ENCODE measurements at places on chromosomes 1 and 21.

DNA sequence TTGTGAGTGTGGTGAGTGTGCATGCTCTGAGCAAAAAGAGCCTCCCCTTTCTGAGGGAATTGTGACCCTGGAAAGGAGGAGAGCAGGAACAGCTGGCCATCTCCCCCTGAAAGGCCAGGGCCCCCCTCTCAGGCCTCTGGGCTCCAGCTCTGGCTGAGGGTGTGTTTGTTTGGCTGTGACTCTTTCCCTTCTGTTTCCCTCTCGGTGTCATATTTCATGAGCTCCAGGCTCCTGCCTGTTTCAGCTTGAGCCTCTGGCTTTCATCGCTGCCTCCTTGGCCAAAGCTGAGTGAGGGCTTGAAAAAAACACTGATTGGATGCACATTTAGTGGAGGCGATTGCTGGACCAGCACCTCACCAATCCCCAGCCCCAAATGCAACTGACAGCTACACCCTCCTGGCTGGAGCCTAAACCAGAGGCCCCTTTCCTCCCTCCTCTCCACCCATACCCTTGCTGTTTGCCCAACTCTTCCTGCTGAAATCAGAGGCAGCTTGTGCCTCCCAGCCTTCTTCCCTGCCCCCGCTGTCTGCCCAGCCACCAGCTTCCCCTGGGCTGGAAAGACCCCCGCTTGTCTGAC is 64.1 kb downstream of the DDR2 start:
- DNase-seq, result no peak

GRCh38 chr1:14539953-14540563 is 58.4 kb upstream of the KAZN start:
- no peak for DNase-seq

DNA sequence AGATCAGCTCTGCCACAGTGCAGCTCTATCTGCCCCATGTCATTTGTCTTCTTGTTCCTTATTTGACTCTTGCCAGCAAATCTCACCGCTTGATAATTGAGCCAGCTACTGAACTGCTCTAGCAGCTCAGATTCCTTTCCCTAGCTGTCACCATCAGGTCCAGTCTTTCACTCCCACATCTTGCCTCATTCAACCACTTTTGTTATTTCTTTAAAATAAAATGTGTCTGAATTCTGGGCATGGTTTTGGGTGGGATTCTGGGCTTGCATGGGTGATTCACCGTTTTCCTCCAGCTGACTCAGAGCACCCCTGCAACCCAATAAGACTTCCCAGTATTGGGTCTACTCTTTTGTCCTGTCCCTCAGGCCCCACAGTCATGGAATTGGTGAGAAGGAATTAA is 215.7 kb downstream of the DSCAM start:
- DNase-seq, result no peak

- no peak for DNase-seq
These were observed 2.4 kb downstream of the LRP8 start for GRCh38 chr1:53325326-53326087.

DNA sequence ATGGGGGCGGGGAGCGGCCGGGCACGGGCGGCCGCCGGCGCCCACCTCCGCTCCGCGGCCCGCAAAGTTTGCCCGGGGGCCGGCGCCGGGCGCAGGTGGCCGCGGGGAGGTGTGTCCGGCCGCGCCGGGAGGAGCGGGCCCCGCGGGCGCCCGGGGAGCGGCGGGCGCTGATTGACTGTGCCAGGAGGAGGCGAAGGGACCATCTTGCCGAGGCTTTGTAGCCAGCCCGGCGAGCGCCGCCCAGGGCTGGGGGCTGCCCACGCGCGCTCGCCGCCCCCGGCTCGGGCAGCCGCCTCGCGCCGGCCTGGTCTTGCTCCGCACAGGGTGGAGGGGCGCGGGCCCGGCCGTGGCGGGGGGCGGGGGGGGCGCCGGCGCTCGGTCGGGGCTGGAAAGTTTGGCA is 432 bp downstream of the EPHB2 start:
- no peak for DNase-seq

DNA sequence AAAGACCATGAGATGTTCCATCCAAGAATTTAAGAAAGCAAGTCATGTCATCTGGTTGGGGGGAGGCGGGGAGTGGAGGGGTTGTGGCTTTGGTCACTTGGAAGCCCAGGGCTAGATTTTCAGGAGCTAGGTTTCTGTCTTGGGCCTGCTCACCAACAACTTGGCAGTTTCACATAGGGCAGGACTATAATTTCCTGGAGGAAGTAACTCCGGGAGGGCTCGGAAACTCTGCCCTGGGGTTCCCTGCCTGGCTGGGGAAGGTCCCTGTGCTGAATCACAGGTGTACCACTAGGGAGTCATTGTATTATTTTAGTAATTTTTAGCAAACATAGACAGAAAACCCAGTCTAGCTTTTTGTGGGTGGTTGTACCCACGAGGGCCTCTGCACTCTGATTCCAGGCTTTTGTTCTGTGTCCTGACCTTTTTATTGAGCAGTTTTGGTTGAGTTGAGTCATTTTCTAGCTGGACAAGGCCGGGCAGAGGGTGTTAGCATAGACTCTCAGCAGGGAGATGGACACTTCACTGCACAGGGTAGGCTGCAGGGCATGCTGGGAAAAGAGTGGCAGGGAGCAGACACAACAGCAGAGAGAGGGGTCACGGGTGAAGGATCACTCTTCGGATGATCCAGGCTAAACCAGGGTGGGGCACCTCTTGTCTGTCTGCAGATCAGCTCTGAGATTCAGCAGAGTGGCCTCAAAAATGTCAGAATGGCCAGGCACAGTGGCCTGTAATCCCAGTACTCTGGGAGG is 144.7 kb downstream of the GRIK3 start:
- no peak for DNase-seq

DNA sequence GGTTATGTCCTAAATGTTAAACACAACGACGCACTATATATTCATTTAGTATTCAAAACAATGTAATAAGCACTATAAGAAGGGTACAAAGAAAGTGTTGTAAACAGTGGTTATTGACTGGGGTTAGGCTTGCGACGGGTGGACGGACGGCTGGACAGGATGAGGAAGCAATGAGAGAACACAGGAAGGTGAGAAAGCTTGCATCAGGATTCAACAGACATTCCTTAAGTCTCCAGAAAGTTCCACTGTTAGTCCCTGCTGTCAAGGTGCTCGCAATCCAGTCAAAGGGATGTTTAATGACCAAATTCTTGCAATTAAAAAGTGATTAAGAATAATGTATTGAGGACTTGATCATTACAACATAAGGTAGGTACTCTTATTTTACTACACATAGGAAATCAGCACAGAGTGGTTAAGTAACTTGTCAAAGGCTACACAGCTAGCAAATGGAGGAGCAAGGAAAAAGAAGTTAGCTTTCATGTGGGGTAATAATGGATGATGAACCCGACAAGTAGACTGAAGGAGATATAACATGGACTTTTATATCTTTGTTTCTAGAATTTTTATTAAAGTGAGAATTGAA is 994 bp upstream of the ACBD6 start:
- no peak for DNase-seq

- DNase-seq, result no peak
These were observed 6.5 kb downstream of the CACHD1 start for GRCh38 chr1:64476251-64476952.

- no peak for DNase-seq
These were observed 5.0 kb upstream of the CLCA4 start for GRCh38 chr1:86541859-86542258.

- DNase-seq, result no peak
These were observed 478.2 kb upstream of the VAMP3 start for GRCh38 chr1:7292714-7293419.

GRCh38 chr21:45439161-45439872 is 34.4 kb downstream of the COL18A1 start:
- peak; percentile 72 for DNase-seq

DNA sequence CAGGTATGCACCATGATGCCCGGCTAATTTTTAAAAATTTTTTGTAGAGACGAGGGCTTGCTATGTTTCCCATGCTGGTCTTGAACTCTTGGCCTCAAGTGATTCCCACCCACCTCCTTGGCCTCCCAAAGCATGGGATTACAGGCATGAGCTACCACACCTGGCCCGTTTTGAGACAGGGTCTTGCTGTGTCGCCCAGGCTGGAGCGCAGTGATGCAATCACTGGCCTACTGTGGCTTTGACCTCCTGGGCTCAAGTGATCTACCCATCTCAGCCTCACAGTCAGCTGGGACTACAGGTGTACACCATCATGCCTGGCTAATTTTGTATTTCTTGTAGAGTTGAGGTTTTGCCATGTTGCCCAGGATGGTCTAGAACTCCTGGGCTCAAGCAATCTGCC is 7.5 kb upstream of the SH3D21 start:
- no peak for DNase-seq

DNA sequence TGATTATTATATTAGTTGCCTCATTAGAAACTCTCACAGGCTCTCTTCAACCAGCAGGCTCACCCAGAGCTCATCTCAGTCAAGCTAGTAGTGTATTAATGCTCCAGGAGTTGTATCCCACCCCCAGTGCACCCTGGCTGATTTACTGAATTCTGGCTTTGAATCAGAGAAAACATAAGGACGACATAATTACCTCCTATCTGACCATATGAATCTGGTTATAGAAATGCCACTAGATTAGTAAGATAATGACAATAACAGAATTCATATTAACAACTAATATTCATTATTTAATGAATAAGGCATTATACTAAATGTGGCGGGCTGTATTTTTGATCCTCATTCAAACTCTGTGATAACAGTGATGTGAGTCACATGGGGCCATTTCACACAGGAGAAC is 1066.7 kb downstream of the TTLL7 start:
- no peak for DNase-seq

- no peak for DNase-seq
These were observed 29.0 kb downstream of the TRIM62 start for GRCh38 chr1:33152685-33153432.

- no peak for DNase-seq
These were observed 41.9 kb downstream of the FAM163A start for GRCh38 chr1:179785031-179785431.

Data from stimulated activated CD4-positive, alpha-beta T cell treated with anti-CD3 and anti-CD28 coated beads, Interleukin-4, amount 100 ng/mL, for 4 hours (primary cell).